Stimulated activated CD8-positive, alpha-beta memory T cell treated with anti-CD3 and anti-CD28 coated beads, Interleukin-4, amount 100 ng/mL, for 4 hours (primary cell): ENCODE measurements at places on chromosomes 3 and 15.

DNA sequence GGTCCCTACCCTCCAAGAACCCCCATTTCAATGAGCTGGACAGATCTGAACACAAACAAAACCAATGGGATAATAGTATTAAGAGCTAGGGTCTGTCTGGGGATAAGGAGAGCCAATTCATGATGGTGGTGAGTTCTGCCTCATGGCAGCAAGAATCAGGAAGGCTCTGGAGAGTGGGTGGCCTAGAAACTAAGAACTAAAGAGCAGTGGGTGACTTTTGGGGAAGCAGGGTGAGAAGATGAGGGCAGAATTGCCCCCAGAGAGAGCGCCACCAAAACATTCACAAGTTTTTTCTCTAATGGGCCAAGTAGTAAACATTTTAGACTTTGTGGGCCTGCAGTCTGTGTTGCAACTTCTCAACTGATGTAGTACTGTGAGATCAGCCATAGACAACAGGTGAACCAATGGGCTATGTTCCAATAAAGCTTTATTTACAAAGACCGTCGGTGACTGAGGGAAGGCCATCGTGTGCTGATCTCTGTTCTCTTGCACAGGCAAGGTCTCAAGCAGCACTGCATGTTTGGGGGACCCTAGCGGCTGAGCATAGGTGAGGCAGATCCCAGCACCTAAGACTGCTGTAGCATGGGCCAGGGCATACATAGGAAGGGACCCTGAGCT lies 225.5 kb upstream of the ST8SIA2 start:
- DNase-seq, result no peak

- no peak for DNase-seq
These were observed 3.9 kb downstream of the TOMM70 start for GRCh38 chr3:100396967-100397366.

GRCh38 chr15:98387866-98388265 lies 260.5 kb upstream of the IGF1R start:
- no peak for DNase-seq

DNA sequence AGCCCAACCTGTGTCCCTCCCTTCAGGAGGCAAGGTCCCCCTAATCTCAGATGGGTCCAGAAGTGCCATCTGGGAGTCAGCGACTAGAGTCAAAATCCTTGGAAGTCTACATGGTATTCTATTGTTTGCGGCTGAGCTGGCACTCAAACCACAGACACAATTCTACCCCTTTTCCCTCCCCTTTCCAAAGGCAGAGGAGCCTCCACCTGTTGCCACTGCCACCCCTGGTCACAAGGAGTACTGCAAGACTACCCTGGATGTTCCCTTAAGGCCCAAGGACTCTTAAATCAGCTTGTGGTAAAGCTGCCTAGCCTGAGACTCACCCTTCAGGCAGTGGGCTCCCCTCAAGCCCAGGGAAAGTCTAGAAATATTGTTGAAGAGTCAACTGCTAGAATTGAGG lies 4.3 kb upstream of the OR5H6 start:
- DNase-seq, result no peak

- no peak for DNase-seq
These were observed 300.0 kb downstream of the PTPRG start for GRCh38 chr3:61861410-61861809.
